NCI-H187 treated with DMSO at 0.1 percent for 48 hours (cell line): ENCODE measurements at places on chromosomes 3 and 15.

- DNase-seq: no peak
Observed at GRCh38 chr3:141280086-141280485, 48.5 kb downstream of the PXYLP1 start.

GRCh38 chr15:67836477-67836876, 3.4 kb downstream of the RNU6-1 start:
- no peak for DNase-seq

DNA sequence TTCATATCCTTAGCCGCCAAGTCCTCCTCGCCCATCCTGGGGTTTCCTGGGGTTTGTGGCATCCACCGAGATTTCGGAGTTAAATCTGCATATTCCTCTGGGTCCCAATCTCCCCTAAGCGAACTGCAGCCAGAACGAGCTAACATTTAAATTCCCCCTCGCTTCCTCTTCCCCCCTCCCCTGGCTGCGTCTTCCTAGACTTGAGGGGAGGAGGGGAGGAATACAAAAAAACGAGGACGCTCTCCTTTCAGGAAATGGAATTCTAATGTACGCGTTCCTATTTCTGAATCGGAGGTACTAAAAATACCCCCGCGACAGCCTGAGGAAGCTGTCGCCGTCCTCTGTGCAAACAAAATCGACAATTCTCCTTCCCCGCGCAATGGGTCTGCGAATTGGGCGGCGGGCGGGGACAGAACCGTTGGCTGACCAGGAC, 5.6 kb downstream of the FEZF2 start:
- no peak for DNase-seq

DNA sequence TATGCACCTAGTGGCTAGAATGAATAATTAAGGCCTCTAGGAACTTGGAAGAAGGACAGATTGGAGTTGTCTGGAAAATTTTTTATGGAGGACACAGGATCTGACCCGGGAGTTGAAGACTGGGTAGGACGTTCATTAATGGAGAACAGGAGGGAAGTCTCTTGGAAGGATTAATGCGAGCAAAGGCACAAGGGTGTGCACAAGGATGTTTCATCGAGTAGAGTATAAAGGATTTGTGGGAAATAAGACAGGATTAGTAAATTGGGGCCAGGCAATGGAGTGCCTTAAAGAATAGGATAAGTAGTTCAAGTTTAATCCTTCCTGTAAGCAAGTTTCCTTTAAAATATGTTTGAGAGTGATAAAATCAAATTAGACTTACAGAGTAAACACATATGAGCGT, 14.6 kb downstream of the LMOD3 start:
- no peak for DNase-seq

GRCh38 chr15:67834581-67835296, 5.1 kb downstream of the RNU6-1 start:
- DNase-seq: no peak

GRCh38 chr3:195041871-195042742, 228.9 kb downstream of the XXYLT1 start:
- DNase-seq: no peak

- DNase-seq: no peak
Observed at GRCh38 chr3:185399737-185400667, 37.1 kb downstream of the MAP3K13 start.

GRCh38 chr3:168157099-168157700, 61.5 kb upstream of the GOLIM4 start:
- DNase-seq: no peak

DNA sequence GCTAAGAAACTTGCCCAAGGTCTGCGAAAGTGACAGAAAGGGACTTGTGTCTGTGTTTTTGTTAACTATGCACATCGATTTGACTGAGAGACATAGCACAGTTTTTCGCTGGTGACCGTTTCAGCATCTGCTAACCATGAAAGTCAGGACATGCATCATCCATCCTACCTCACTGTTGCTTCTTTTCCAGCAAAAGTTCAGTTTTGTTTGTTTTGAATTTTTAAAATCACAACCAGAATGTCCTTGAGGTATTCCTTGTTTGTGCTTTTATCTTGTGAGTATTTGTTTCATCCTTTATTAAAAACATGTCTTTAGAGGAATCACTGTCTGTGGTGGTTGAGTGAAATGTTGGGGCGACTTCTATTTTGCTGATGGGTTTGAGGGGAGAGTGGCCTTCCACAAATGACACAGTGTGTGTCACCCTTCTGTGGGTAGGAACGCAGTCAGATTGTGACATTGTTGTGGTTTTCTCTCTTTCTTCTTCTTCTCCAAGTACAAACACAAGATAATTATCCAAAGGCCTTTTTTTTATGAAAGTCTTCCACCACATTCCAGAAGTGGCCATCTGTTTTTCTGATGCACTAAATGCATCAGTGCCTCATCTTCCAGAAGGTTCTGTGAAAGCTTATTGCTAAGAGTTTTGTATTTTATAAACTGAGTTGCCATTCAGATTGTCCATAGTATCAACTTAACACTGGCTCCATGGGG, 214.4 kb upstream of the NR2E3 start:
- no peak for DNase-seq

- DNase-seq: no peak
Observed at GRCh38 chr3:125300416-125300815, 74.7 kb downstream of the ZNF148 start.

DNA sequence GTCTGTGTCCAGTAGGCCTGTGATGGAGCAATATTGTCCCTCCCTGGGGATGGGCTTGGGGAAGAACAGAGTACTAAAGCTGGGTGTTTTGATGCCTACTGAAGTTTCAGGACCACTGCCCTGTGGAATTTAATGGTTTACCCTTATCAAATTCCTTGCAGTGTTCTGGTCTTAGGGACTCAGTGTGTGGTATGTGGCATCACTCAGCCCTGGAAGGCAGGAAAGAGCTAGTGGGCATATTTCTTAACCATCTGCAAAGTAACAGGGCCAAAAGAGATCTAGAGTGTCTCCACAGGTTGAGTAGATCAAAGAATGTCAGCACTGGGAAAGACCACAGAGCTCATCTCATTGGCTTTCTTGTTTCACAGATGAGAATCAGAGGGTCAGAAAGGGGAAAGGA, 11.8 kb upstream of the SCN10A start:
- DNase-seq: no peak

DNA sequence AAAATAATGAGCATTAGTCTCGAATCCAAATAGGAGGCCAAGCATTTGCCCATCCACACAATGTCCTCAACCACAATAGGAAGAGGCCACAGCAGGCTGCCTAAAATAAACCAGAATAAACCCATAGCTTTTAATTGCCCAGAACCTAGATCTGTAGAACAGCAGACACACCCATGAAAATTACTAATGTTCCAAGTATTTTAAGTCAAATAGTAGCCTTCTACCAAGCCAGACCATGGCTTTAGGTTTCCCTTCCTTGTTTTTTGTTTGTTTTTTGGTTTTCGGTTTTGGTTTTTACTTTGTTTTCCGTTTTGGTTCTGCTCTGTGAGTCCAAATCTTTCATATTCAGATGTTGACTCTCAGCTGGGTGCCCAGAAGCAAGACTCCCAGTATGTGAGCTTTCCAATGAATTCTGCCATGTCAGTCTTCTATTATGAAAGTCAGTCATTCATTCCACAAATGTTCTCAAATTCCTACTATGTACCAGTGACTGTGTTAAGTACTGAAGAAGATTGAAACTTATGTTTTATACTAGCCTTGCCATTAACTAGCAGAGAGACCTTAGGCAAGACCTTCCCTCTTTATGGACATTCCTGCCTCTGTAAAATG, 57.8 kb upstream of the BOC start:
- no peak for DNase-seq

DNA sequence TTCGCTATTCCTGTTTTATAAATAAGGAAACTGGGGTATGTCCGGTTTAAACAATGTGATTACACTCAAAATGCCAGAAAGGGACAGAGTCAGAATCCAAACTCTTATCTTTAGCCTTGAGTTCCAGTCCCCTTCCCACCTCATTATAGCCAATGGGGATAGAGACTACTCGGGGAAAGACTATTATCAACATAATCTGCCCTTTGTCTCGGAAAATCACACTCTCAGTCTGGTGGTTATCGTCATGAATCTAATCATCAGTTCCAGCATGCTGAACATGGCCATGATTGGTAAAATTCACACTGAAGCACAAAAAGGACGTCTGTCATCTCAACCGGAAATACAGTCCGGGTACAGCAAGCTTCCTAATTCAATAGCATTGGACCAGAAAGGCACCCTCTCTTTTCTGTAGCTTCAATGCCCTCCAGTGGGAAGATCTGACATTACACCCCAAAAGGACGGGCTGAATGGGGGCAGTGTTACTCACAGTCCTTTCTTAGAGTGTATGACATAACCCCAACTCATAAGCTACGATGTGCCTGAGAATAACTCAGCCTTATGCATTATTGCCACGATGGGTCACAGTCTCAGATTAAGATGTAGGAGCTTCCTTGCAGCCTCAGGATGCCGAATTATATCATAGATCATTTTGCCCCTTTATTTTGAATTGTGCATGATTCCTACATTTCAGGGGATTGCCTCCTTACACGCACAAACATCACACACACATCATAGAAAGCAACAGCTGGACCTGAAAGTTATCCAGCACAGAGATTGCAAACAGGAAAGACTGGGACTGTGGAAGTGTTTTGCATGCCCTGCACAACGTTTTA, 390.4 kb upstream of the LMCD1 start:
- DNase-seq: no peak

DNA sequence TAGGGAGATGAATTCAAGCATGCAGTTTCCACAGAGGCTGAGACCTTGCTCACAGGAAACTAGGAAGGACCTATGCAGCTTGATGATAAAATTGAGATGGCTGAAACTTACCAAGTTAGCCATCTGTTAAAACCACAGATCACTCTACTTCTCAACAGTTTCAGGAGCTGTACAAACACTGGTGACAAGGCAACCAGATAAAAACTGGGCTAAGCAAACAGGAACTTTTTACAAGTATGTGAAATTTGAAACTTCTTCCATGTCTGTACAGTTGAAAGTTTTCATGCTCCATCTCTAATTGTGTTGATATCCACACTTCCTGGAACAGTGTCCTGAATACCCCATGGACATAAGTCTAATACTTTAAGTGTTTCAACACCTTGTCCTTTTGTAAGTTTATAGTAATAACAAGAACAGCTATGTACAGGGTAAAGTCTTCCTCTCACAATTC, 78.2 kb downstream of the FAIM start:
- DNase-seq: no peak

DNA sequence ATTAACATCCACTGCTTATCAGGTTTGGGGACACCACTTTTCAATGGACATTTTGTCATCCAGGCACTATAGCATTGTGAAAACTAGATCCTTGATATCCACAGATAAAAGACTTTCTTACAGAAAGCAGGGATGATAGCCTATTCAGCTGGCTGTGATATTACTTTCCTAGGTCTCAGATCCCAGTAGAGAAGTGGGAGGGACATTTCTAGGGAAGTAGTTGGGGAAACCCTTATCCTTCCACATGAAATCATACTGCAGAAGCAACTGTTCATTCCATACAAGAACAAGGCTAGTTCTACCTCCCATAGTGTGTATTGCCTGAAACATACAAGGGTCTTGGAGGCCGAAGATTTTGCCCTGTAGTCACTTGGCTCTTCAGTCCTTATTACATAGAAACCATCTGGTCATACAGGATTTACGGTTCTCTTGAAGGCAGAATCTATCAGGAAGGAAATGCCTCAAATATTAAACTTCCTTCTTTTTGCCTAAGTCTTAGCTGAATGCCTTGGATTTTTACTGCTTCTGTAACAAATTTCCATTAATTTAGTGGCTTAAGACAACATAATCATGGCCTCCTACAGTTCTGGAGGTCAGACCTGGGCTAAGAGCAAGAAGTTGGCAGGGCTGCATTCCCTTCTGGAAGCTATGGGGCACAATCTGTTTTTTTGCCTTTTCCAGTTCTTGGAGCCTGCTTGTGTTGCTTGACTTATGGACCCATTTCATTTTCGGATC, 119.4 kb downstream of the ECT2 start:
- DNase-seq: no peak

GRCh38 chr3:31196881-31197364, 302.5 kb upstream of the GADL1 start:
- no peak for DNase-seq

- no peak for DNase-seq
Observed at GRCh38 chr3:184399410-184399809, 19.6 kb downstream of the CHRD start.

- DNase-seq: no peak
Observed at GRCh38 chr3:114213627-114214541, 23.5 kb downstream of the ZNF80 start.

DNA sequence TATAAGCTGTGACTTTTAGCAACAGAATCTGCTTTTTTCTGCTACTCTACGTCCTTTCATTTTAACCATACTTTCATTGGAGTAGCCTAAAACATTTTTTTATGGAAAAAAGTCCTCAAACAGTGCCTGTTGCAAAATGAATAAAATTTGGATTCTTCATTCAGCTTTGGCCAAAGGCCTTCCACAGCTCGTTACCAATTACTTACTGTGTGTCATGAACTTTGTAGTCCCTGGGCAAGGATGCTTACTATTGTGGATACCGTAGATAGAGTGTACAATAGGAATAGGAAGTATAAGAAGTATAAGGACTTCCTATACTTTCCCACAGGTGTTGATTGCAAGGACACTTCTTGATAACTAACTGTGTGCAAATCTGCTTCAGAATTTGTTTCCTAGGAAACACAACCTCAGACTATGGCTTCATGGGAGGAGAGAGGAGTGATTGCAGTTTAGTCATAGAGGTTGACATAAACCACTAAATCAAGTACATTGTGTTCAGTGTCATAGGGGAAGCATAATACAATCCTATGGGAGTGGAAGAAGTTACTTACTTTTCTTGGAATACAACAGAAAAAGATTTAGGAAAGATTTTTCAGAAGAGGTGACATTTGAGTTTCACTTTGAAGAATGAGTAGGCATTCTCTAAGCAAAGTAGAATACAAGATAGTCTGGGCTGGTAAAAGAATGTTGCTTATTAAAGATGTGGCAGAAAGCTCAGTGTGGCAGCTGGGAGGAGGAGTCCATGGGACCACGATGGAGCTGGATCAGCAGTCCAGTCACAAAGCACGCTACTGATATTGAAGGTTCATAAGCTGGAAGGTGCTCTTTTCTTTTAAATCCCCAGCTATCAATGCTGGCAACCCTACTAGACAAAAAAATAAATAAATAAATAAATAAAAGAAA, 309.7 kb upstream of the TPRG1 start:
- DNase-seq: no peak

GRCh38 chr3:58251631-58252035, 14.0 kb downstream of the ABHD6 start:
- no peak for DNase-seq

GRCh38 chr3:23923786-23924185, 6.9 kb downstream of the RPL15 start:
- DNase-seq: no peak

GRCh38 chr15:73687351-73687750, 3.2 kb downstream of the CD276 start:
- DNase-seq: no peak

- no peak for DNase-seq
Observed at GRCh38 chr15:52284164-52284563, 11.4 kb downstream of the MYO5C start.

GRCh38 chr3:182710557-182711157, 82.6 kb upstream of the ATP11B start:
- peak; percentile 2 for DNase-seq

- DNase-seq: no peak
Observed at GRCh38 chr15:84790676-84791075, 26.5 kb upstream of the ALPK3 start.

GRCh38 chr3:74463515-74463914, 150.9 kb downstream of the CNTN3 start:
- no peak for DNase-seq

GRCh38 chr3:38811822-38812221, 4.2 kb downstream of the SCN10A start:
- DNase-seq: no peak
